NCI-H748 treated with DMSO at 0.1 percent for 48 hours (cell line): ENCODE measurements at places on chromosomes 13 and 19.
A peak's percentile ranks its signal among the peaks of the same experiment; 100 is the strongest.

DNA sequence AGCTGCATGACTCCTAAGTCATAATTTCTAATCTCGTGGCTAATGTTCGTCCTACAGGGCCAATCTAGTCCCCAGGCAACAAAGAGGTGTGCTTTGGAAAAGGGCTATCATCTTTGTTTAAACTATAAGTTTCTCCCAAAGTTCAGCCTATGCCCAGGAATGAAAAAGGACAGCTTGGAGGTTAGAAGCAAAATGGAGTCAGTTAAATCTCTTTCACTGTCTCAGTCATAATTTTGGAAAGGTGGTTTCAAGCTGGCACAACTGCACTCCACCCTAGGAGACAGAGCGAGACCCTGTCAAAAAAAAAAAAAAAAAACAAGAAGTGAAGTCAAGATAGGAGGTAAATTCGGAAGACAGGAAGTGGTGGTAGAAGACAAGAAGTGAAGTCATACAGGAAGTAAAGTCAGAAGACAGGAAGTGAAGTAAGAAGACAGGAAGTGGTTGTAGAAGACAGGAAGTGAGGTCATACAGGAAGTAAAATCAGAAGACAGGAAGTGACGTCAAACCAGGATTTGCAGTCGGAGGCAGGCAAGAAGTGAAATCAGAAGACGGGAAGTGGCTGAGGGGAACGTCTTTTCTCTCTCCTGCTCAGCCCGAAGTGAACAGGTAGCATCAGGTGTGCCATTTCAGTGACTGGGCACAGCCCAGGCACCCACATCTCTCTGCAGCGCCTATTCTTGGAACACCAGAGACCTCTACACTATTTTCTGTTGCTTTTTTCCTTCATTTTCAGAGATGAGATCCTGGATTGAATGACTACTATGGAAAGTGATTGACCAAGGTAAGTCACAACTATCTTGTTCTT, 32.2 kb downstream of the GP6 start:
- peak; percentile 97 for DNase-seq

- no peak for DNase-seq
Measured at GRCh38 chr19:2607712-2608601, 94.5 kb downstream of the GNG7 start.

- no peak for DNase-seq
Measured at GRCh38 chr13:33219926-33220325, 65.6 kb downstream of the STARD13 start.

- DNase-seq: no peak
Measured at GRCh38 chr13:106466691-106467426, 68.6 kb downstream of the EFNB2 start.

DNA sequence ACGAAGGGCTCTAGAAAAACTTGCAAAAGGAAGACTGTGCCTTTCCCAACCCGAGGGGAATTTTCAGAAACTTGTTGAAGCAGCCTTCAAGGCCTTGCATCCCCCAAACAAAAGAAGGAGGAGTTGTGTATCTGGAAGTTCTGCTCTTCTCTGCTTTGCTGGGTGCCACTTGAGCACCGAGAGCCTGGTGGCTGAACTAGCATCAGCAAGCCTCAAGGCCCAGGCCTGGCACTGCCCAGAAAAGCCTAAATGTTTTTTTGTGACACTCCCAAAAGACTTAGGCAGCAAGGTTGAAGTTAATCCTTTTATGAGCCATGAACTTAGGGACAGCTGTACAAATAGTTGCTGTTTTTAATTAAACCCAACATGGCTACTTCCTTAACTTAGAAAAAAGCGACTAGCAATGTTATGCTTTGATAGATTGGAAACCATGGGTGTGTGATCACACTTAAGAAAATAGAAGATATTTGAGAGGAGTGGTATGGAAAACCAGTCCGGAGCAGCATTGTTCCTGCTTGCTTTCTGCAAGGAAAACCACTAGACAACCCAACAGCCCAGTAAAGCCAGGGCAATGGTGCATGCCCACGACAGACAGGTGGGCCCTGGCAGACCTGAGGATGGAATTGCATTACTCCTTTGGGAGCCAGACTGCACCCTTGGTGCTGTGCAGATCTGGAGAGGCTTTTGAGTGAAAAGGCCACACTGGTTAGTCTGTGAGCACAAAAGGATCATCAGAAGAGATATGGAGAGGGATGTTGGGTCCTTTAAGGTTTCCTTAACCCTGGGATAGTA, 788 bp upstream of the DLEU7 start:
- DNase-seq: no peak

DNA sequence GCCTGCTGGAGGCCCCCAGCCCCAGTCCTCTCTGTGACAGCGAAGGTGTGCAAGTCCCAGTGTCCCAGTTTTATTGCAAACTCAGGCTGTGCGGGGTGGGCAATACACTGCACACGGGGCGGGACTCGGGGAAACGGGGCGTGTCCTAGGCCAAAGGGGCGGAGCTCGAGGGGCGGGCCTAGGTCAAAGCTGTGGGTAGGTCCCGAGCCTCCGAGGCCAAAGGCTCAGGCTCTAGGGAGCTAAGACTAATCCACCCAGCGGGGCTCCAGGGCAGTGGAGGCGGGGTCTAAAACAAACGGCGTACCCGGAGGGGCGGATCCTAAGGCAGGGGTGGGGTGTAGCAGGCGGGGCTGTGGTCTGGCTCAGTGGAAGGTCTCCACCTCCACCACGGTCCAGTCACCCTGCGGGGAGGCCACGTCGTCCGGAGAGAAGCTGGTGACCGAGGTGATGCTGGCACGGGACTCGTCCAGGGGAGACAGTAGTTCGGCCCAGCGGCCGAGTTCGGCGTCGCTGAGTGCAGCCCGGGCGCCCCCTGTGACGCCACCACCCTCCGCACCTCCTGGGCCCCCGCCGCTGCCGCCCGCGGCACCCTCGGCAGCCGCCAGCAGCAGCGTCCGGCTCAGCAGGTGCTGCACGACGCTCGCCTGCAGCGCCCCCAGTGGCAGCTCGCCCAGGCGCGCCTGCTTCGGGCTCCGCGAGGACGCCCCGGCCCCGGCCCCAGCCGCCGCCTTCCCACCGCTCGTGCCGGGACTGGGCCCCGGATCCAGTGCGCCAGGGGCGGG, 5.3 kb downstream of the PRR36 start:
- no peak for DNase-seq

DNA sequence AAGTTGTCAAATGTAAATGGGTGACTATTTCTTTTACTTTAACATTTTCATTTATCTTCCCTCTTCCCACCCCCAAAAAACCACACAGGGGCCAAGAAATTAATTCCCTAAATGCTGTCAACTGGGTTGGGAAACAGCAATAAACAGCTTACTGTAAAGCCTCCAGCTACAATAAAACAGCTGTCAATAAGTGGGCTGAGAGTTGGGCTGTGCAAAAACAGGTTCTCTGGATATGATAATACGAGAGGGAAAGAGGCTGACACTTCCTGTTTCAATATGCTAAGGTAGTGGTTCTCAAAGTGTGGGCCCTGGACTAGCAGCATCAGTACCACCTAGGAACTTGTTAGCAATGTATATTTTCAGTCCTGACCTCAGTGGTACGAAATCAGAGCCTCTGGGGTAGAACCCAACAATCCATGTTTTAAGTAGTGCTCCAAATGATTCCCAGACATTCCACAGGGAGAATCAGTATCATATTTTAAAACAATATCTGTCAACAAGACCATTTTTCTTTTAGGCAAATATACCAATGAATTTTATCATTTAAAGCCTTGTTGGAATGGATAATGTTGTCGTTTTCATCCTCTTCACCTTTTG, 8.4 kb downstream of the PCDH9 start:
- DNase-seq: no peak

GRCh38 chr19:14412324-14412995, 6.7 kb downstream of the DDX39A start:
- no peak for DNase-seq

- DNase-seq: no peak
Measured at GRCh38 chr13:98825659-98826058, 73.2 kb upstream of the SLC15A1 start.

GRCh38 chr19:40691421-40692211, 1.2 kb upstream of the NUMBL start:
- DNase-seq: no peak
